HepG2 (cell line): ENCODE measurements at places on chromosomes 12 and 14.

DNA sequence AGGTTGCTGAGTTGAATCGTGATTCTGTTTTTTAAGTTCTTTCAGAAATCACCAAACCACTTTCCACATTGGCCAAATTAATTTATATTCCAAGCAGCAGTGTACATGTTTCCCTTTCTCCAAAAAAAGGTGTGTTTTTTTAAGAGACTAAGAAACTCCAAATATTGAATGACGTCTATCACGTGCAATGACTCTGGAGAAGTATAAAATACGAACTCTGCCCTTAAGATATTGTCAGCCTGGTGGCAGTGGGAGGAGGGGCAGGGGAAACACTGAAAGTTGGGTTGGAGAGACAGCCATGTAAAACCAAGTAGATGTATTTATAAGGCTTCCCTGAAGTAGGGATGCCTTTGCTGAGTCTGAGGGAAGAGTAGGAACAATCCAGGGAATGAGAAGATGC is 50.1 kb upstream of the DHRS4 start:
- DNase-seq = no peak
- peaks cover 14% of the 10 kb centered on the region for H3K4me1 ChIP-seq
- no peak overlapping the region for H3K27ac ChIP-seq
- no peaks in the 10 kb centered on the region for H3K27me3 ChIP-seq
- H3K36me3 ChIP-seq = no peaks in the 10 kb centered on the region
- no peak overlapping the region for H3K4me3 ChIP-seq

DNA sequence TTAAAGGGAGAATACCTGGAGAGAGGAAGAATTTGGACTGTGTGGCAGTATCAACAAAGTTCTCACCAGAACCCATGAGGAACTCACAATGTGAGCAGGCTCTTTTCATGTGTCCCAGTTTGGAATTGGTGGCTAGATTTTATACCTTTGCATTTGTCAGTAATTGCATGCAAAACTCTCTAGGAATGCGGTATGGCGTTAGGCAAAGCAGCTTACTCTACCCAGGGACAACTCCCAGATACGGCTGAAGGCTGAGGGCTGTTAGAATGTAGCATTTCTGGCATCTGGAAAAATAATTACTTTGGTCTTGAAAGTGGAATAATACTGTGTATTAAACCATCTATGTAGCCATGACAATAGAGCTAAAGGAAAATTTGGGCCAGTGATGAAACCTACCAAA is 635.5 kb downstream of the SLC16A7 start:
- no peaks in the 10 kb centered on the region for H3K4me1 ChIP-seq
- no peaks in the 10 kb centered on the region for H3K36me3 ChIP-seq
- no peak overlapping the region for H3K27ac ChIP-seq
- no peak overlapping the region for H3K4me3 ChIP-seq
- H3K27me3 ChIP-seq = no peaks in the 10 kb centered on the region

DNA sequence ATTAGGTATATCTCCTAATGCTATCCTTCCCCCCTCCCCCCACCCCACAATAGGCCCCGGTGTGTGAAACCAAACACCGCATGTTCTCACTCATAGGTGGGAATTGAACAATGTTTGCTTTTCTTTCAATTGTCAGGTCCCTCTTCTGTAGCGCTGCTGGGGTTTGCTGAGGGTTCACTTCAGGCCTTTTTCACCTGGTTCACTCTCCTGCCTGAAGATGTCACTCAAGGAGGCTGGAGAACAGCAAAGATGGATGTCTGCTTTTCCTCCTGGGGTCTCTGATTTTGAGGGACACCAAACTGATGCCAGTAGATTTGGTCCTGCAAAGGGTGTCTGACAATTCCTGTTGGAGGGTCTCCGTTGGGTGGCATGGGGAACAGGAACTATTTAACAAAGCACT is 35.8 kb downstream of the KLRK1 start:
- no peaks in the 10 kb centered on the region for H3K27me3 ChIP-seq
- H3K4me1 ChIP-seq = no peaks in the 10 kb centered on the region
- no peaks in the 10 kb centered on the region for H3K36me3 ChIP-seq

DNA sequence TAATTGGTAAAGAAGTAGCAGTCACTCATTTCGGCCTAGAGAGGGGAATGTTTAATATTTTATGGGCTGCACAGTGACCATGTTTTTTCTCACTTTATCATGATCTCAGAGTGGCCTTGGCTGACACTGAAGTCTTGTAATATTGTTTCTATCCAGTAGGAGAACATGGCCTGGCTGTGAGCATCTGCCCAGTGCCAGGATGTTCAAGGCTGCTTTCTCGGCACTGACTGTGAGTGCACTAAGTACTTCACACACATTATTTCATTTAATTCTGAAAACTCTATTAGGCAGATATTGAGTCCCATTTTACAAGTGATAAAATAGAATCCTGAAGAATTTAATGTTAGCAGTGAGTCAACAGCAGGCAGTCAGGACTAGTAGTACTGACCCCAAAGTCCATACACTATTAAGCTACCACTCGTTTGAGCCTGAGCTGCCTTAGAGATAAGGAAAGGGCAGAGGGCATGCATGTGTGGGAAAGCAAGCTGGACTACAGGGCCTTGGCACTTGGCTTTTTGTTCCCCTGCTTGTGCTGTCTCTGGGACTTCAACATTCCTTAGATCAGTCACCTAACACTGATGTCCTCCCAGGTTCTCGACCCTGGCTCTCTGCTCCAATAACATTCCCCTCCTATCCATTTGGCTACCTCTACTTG is 42.2 kb upstream of the APPL2 start:
- no peak overlapping the region for H3K27ac ChIP-seq
- H3K4me3 ChIP-seq = no peak overlapping the region
- H3K27me3 ChIP-seq = no peaks in the 10 kb centered on the region
- peak; percentile 50 for DNase-seq
- H3K36me3 ChIP-seq = no peaks in the 10 kb centered on the region

GRCh38 chr12:5586201-5586600 is 154.3 kb downstream of the NTF3 start:
- peaks cover 18% of the 10 kb centered on the region for H3K4me1 ChIP-seq
- no peak overlapping the region for H3K27ac ChIP-seq
- H3K27me3 ChIP-seq = no peaks in the 10 kb centered on the region
- peak; percentile 28 for DNase-seq
- no peak overlapping the region for H3K4me3 ChIP-seq
- no peaks in the 10 kb centered on the region for H3K36me3 ChIP-seq

GRCh38 chr12:41943671-41944070 is 201.0 kb downstream of the GXYLT1 start:
- DNase-seq = no peak
- H3K27me3 ChIP-seq = no peaks in the 10 kb centered on the region
- no peak overlapping the region for H3K27ac ChIP-seq
- H3K36me3 ChIP-seq = no peaks in the 10 kb centered on the region
- no peaks in the 10 kb centered on the region for H3K4me1 ChIP-seq

- no peak overlapping the region for H3K27ac ChIP-seq
- H3K27me3 ChIP-seq = no peaks in the 10 kb centered on the region
- no peak for DNase-seq
Observed at GRCh38 chr14:90276646-90277367, 20.5 kb downstream of the PSMC1 start.

GRCh38 chr12:42585841-42586216 is 3.7 kb downstream of the PRICKLE1 start:
- no peak overlapping the region for H3K27ac ChIP-seq
- no peak overlapping the region for H3K4me3 ChIP-seq
- H3K36me3 ChIP-seq = no peaks in the 10 kb centered on the region
- no peak for DNase-seq

GRCh38 chr12:100964028-100964427 is 169.5 kb downstream of the ANO4 start:
- no peaks in the 10 kb centered on the region for H3K4me1 ChIP-seq
- no peak overlapping the region for H3K4me3 ChIP-seq
- no peak overlapping the region for H3K27ac ChIP-seq
- H3K36me3 ChIP-seq = no peaks in the 10 kb centered on the region
- DNase-seq = no peak

- H3K27ac ChIP-seq = no peak overlapping the region
- DNase-seq = no peak
- no peak overlapping the region for H3K4me3 ChIP-seq
- H3K36me3 ChIP-seq = no peaks in the 10 kb centered on the region
Observed at GRCh38 chr12:131882804-131883520, 11.5 kb upstream of the ULK1 start.

GRCh38 chr12:93441081-93441616 is 598 bp downstream of the UBE2N start:
- H3K4me3 ChIP-seq = peak overlapping the region; percentile 70
- H3K27me3 ChIP-seq = no peaks in the 10 kb centered on the region
- H3K27ac ChIP-seq = peak overlapping the region; percentile 92
- peaks cover 1% of the 10 kb centered on the region; the same call in 1 of the 2 replicates for H3K36me3 ChIP-seq

DNA sequence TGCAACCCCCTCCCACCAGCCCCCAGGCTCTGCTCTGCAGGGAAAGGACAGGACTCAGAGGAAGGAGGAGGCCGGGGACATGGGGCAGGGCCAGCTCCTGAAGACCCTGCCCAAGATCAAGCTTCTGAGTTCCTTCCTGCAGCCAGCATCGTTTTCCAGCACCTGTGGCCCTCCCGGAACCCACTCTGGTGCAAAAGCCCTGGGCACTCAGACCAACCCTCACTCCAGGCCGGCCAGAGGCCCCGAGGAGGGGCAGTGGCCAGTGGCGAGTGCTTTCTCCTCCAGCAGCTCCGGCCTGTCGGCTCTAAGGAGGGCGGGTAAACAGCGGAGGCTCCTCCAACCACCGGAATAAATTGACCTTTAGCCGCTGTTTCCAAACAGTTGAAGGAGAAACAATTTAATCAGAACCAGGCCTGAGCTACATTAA is 10.8 kb downstream of the TMEM179 start:
- no peak for DNase-seq
- no peaks in the 10 kb centered on the region for H3K4me1 ChIP-seq
- no peak overlapping the region for H3K4me3 ChIP-seq
- peaks cover 74% of the 10 kb centered on the region; the same call in 2 of the 3 replicates for H3K27me3 ChIP-seq
- H3K27ac ChIP-seq = no peak overlapping the region

DNA sequence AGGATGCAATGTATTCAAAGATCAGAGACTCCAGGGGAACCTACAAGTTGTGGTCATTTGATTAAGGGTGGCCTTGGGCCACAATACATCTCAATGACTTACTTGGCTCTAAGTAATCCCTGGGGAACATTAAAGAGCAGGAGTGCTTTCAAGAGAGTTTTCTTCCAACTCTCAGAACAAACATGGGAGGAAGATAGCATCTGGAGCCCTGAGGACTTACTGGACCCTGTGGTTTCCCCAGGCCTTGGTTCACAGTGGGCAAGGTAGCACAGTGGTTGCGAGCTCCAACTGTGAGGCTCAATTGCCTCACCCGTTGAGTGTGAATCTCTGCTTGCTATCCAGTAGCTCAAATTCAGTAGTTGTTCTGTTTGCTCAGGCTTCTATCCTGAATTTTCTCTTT is 32.4 kb downstream of the STXBP6 start:
- H3K27ac ChIP-seq = no peak overlapping the region
- H3K4me3 ChIP-seq = no peak overlapping the region
- H3K36me3 ChIP-seq = no peaks in the 10 kb centered on the region

- H3K4me1 ChIP-seq = peaks cover 48% of the 10 kb centered on the region
- no peak overlapping the region for H3K4me3 ChIP-seq
- no peaks in the 10 kb centered on the region for H3K27me3 ChIP-seq
- H3K36me3 ChIP-seq = no peaks in the 10 kb centered on the region
- peak overlapping the region; percentile 76 for H3K27ac ChIP-seq
Observed at GRCh38 chr12:93727195-93727811, 50.1 kb downstream of the CRADD start.

- DNase-seq = no peak
- H3K27me3 ChIP-seq = no peaks in the 10 kb centered on the region
- peaks cover 3% of the 10 kb centered on the region for H3K36me3 ChIP-seq
- no peak overlapping the region for H3K27ac ChIP-seq
- H3K4me3 ChIP-seq = no peak overlapping the region
Observed at GRCh38 chr14:81179631-81180030, 41.1 kb downstream of the GTF2A1 start.

DNA sequence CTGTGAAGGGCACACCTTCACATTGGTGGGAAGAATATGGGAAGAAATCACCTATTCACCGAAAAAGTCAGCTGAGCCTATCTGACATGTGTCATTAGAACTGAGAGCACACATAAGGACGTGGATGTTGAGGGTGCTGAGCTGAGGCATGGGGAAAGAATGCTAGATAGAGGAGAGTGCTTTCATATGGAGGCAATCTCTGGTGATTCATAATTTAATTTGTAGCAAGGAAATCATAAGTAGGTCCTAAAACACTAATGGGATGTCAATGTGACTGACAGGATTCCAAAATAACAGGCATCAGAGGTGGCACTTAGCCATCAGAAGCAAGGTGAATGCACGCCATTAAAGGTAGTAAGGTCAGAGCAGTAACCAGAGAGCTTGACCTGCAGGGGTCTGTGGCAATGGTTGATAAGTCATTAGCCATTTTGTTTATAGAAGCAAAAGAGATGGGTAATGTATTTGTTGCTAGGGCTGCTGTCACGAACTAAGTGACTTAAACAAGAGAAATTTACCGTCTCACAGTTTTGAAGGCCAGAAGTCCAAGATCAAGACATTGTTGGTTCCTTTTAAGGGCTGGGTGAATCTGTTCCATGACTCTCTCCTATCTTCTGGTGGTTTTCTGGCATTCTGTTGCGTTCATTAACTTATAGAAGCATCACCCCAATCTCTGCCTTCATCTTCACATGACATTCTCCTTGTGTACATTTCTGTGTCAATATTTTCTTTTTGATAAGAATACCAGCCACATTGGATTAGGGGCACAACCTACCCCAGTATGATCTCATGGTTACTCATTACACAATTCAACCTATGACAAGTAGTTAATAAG is 69.3 kb downstream of the ANKS1B start:
- DNase-seq = no peak
- H3K27me3 ChIP-seq = no peaks in the 10 kb centered on the region
- H3K4me1 ChIP-seq = no peaks in the 10 kb centered on the region

DNA sequence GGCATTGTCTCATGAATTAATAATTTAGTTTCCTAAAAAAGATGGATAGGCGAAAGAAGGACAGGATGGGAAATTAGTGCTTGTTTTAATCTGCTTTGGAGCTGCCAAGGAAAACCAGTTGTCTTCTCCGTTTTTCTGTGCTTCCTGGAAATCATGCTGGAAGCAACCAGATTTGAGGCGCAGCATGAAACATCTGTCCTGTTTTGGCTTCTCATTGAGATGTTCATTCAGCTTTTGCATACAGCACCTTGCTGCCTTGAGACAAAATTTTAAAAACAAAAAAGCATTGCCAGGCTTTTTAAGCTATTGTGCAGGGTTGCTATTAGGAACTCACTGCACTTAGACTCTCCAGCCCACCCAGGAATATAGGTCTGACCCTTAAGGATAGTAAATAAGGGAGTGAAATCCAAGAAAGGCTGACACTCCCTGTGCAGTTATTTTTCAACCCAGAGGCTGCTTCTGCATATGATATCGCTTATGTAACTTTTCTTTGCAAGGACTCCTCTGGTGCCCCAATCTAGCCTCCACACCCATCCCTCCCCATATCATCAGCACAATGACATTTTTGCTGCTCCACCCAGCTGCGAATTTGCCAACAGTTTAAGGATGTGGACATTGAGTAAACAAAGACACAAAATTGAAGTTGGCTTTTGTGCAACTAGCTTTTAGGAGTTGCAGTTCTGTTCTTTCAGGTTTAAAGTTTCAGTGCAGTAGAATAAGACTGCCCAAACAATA is 46.9 kb upstream of the MDM1 start:
- H3K27me3 ChIP-seq = no peaks in the 10 kb centered on the region
- no peak overlapping the region for H3K27ac ChIP-seq
- no peaks in the 10 kb centered on the region for H3K36me3 ChIP-seq
- H3K4me3 ChIP-seq = no peak overlapping the region
- H3K4me1 ChIP-seq = no peaks in the 10 kb centered on the region
- no peak for DNase-seq

- H3K27me3 ChIP-seq = no peaks in the 10 kb centered on the region
- peaks cover 4% of the 10 kb centered on the region; the same call in 2 of the 3 replicates for H3K36me3 ChIP-seq
- H3K4me3 ChIP-seq = no peak overlapping the region
- peaks cover 26% of the 10 kb centered on the region for H3K4me1 ChIP-seq
Observed at GRCh38 chr14:54617467-54617866, 50.5 kb downstream of the SAMD4A start.

GRCh38 chr12:125376422-125376821 is 311.2 kb downstream of the AACS start:
- no peak overlapping the region for H3K27ac ChIP-seq
- no peaks in the 10 kb centered on the region for H3K36me3 ChIP-seq
